ENCODE measurements at places on chromosomes 2 and 18.

- no peak for DNase-seq
Observed at GRCh38 chr2:128564131-128564530, 245.5 kb upstream of the HS6ST1 start.

DNA sequence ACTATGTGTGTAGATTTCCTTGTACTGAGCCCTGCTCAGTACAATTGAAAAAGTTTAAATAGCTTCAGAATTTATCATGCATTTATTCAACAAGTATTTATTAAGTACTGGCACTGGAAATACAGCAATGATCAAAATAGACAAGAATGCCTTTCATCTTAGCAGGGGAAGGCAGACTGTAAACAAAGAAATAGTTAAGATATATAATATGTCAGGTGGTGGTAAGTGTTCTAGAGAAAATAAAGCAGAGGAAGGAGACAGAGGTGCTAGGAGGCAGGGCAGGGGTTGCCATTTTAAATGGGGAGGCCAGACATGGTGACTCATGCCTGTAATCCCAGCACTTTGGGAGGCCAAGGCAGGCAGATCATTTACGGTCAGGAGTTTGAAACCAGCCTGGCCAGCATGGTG lies 13.6 kb upstream of the LIPG start:
- DNase-seq = no peak

GRCh38 chr2:239006622-239007285 lies 158.9 kb downstream of the TWIST2 start:
- DNase-seq = no peak

DNA sequence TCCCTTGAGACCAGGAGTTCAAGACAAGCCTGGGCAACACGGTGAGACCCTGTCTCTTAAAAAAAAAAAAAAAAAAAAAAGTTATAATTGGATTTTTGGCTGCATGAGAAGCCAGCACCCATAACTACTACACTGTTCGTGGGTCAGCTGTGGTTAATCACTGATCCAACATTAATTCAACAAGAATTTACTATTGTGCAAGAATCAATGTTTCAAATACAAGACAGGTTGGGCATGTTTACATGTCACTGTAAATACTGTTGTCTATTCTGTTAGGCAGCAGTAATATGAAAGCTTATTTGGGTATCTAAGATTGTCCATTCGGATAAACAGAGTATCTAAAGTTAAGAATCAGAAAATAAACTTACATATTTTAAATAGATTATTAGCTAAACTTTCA lies 62.3 kb downstream of the ESCO1 start:
- DNase-seq = no peak

DNA sequence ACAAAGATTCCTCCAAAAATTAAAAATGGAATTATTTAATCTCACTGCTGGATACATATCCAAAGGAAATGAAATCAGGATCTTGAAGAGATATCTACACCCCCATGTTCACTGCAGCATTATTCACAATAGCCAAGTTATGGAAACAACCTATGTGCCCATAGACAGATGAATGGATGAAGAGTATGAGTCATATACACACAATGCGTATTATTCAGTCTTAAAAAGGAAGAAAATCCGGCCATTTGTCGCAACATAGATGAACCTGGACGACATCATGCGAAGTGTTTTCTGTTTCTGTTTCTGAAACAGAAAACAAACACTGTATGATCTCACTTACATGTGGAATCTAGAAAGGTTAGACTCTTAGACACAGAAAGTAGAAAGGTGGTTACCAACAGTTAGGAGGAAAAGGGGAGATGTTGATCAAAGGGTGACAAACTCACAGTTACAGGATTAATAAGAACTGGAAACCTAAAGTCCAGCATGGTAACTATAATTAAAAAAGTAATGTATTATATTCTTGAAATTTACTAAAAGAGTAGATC lies 87.8 kb upstream of the ERBB4 start:
- DNase-seq = no peak

DNA sequence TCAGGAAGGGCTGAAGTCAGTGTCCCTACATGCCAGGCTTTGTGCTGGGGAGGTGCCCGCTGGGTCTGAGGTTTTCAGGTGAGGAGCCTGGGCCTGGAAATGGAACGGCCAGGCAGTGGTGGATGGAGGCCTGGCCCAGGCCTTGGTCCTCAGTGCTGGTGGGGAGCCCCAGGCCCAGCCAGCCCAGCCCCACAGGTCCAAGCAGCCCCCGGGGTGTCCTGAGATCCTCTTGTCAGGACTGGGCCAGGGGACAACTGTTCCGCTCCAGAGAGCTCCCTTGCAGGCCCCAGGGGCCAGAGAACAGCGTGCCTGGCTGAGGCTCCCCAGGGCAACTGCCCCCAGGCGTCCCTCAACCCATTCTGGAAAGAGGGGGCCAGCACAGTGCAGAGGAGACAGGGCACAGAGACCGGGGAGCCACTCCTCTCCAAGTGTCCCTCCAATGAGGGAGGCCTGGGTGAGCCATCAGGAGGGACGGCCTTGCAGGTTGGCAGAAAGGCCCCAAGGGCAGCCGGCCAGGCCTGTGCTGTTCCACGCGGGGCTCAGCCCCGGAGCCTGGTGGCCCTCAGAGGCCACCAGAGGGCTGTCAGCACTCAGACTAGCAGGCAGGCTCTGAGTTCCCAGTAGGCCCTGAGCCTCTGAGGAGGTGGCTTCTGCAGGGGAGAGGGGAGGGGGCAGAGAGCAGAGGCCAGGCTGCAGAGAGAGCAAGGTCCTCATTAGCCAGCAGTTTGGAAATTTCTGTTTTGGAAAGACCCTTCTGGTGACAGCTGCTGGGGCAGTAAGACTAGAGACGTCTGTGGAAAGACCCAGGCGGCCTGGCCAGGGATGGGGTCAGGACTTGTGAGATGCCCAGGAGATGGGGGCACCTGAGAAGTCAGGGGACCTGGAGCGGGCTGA lies 29.4 kb upstream of the SNED1 start:
- no peak for DNase-seq
